Activated T-helper 1 cell treated with Interleukin-2 at 50 U/mL for 16 hours (primary cell): ENCODE measurements at places on chromosomes 1 and 21.

GRCh38 chr21:44360159-44360558 lies 6.7 kb downstream of the TRPM2 start:
- no peak for DNase-seq

- DNase-seq: no peak
Measured at GRCh38 chr1:180278596-180279395, 48.7 kb downstream of the LHX4 start.

- no peak for DNase-seq
Measured at GRCh38 chr1:19068639-19069276, 112.3 kb upstream of the IFFO2 start.

DNA sequence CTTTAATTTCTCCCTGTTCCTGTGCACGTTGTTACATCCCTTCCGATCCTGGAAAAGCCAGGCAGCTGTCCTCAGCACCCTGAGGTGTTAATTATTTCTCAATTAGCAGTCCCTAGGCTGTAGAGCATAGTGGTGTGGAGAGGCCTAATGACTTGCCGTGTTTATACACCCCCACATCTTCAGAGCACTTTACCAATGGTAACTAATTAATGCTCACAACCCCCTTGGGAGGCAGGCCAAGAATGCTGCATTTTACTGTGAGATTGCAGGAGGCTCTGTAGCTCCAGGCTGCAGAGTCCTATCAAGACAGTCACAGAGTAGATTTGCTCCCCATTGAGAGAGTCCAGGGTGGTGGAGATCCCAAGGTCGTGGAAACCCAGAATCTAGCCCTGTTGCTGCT lies 2.4 kb upstream of the PARS2 start:
- DNase-seq: no peak

- DNase-seq: no peak
Measured at GRCh38 chr1:197467881-197468280, 199.8 kb downstream of the CRB1 start.

DNA sequence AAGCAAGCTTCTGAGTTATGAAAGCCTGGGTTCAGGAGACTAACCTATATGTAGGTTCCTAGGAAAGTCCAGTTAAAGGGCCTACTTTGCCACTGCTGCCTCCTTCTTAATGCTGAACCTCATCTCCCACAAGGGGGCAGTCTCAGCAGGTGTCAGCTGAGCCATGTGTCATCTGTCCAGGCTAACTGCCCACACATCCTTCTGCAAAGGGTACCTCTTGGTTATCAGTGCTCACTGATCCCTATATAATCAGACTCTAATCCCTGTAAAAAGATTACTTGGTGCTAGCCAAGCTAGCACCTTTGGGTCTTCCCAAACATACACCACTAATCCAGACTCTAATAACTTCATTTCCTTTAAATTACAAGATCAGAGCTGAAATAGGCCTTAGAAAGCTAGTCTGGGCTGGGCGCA lies 9.0 kb downstream of the PRDX1 start:
- DNase-seq: peak; percentile 9

DNA sequence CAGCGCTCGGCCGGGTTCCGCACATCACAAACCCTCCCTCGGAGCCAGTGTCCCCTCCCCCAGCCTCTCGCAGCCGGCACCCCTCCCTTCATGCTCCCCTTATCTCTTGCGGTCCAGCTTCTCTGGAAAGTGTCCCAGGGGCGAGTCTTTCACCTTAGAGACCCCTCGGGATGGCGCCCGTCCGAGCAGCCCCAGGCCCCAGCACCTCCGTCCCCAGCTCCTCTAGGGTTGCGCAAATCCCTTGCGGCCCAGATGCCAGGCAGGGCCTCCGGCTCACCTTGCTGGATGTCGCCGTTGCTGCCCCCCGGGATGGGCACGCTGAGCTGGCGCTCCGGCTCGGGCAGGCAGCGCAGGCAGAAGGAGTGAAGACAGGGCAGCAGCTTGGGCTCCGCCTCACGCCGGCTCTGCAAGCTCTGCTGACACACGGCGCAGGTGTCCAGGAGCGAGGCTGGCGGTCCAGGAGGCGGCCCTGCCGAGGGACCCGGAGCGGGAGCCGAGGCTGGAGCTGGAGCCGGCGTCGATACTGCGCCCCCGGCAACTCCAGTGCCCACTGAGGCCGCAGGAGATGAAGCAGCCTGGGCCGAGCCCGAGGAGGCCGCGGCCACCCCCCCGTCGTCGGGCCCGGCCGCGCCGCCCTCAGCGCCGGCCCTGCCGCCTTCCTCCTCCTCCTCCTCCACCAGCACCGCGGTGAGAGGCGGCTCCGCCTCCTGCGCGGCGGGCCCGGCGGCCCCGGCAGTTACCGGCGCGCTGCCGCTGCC lies 550 bp downstream of the TRIM33 start:
- peak; percentile 11 for DNase-seq

GRCh38 chr1:173467426-173467825 lies 9.7 kb upstream of the PRDX6 start:
- no peak for DNase-seq

- no peak for DNase-seq
Measured at GRCh38 chr1:92447033-92447681, 39.6 kb downstream of the GFI1 start.

- DNase-seq: no peak
Measured at GRCh38 chr1:214506972-214507431, 44.4 kb downstream of the PTPN14 start.

DNA sequence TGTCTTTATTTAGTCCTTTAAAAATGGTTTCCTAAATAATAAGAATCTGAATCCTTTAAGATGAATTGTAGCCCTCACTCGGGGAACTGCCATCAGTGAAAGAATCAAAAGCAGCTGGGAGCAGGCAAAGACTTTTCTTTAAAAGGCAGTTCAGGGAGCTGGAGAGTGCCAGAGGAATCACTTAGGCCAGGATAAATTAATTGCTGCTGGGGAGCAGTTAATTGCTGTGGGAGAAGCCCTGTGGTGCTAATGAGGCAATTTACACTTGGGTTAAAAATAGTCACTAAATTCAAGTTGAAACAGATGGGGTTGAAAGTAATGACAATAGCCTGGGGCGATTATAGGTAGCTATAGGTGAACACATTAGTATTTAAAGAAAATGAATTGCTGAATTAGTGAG lies 38.7 kb upstream of the COL24A1 start:
- DNase-seq: no peak

- no peak for DNase-seq
Measured at GRCh38 chr1:113266788-113267187, 123.5 kb upstream of the MAGI3 start.

DNA sequence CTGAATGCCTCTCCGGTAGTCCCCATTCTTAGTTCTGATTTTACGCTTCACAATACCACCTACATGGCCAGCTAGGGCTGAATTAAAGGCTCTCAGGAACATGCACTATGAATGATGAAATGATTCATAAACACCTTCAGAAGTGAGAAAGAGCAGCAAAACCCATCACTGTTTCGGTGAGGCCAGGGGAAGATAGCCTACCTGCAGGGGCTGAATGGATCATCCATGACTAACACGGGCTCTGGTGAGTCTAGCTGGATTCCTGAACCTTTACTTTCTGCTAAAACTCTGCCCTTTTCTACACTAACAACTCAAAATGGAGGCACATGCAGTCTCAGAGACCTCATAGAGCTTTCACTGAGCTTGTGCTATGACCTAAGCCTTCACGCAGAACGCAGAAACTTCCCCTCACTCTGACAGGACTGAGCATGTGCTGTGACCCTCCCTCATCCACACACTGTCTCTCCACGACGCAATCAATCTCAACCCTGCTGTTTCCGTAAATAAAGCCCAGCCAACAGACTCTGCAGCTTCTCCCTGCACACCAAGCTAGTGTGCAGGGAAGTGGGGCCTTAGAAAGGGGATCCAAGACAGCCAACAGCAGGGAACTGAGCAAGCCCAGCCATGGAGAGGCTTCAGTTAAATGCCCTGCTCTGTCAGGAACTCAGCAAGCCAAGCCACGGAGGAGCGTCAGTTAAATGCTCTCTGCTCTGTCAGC lies 207.8 kb downstream of the SLC45A1 start:
- peak; percentile 41 for DNase-seq

DNA sequence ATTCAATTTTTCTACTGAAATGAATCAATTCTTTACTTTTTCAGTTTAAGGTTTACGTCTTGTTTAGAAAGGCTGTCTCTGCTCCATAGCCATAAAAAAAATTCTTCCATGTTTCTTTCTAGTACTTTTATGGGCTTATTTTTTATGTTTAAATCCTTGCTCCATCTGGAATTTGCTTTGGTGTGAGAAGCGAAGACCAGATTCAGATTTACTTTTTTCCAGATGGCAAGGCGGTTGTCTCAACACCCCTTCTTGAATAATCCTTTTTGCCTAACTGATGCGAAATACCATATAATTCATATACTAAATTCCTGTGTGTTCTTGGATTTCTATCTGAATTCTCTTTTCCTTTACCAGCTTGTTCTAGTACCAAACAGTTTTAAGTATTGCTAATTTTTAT lies 101.5 kb downstream of the C1orf94 start:
- DNase-seq: no peak

DNA sequence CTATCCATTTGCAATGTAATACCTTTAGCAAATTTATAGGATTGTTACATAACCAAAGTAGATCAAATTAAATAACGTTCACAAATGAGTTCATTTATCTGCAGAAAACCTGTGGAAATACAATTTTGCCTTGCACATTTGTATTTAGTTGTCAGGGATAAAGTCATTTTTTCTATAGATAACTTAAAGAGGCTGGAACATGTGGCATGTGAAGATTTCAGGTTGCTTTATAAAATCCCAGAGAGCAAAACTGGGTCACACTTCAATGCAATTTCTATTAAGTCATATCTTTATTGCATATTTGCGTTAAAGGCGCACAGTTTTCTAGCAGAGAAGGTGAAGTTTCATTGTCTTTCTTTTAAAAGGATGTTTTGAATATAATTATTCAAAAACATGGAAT lies 342.4 kb downstream of the USP25 start:
- DNase-seq: no peak

DNA sequence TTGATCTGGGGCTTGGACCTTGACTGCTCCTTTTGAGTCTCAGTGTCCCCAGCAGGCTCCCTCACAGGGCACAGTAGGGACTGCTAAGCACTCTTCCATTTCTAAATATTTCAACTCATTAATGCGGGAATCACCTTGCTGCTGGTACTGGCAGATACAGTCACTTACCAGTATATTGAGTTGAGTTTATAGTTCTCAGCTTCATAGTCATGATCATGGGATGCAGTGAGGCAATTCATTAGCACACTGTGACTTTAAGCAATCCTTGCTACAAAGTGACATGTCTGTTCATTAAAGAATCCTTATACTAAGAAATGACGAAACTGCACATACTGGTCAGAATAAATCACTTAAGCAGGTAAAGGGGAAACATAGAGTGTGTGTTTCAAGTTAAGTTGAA lies 240.8 kb downstream of the SPATA17 start:
- DNase-seq: no peak

DNA sequence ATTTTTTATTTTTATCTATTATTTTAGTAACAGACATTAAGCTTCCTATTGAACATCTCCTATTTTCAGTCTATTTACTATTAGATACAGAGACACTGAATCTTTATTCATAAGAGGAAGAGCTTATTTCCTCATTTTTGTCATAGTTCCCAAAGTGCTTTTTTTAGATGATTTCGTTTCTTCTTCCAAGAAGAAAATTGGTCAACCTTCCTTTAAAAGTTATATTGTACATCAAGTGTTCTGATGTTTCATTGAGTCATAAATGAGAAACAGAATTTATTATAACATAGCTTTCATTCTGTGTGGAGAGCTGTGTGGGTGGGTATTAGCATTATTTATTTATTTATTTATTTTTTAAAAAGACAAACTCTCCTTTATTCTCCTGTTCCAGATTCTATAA lies 50.6 kb upstream of the BACH1 start:
- DNase-seq: no peak

DNA sequence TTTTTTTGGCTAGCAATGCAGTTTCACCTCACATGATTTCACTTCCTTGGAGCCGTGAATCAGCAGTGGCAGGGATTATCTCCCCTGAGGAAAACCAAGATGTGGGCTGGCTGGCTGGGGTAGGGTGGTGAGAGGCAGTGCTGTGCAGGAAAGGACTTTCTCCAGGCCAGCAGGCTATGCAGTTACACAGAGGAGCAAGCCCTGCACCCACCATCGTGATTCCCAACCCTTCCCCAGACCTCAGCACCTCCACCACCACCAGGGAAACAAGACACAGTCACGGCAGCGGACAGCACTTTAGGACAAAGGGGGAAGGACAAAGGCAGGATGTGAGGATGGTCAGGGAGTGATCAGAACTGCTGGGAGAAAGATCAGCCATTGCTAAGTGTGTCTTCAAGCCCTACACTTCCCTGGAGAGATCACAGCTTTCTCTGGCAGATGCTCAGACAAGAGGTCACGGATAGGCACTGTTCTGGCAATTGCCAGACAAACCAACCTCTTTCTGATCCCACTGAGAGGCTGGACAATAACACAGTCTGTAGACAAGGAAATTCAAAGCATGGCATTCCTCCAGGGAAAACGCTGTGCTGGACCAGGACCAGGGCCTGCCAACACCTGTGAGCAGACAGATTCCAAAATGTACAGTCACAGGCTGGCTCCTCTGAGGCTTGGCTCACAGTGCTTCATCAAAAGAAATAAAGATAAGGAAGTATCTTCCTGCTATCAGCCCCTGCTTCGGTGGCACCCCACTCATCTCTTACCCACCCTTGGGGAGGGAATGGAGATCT lies 509.4 kb downstream of the SMYD3 start:
- DNase-seq: no peak

DNA sequence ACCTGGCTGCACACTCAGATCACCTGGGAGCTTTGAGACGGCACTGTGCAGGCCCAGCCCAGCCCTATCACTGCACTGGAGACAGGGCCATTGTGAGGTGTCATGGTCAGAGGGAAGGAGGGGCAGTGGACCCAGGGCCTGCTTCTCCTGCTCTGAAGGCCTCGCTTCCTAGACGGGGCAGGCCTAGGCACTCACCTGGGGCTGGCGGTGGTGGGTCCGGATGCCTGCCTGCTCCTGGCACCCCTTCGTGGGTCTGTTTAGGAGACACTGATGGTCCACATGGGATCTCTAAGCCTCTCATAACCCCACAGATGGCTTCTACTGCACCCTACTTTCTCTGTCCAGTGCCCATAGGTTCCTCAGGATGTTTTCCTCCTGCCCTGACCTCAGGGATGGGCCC lies 230.9 kb downstream of the MATN1 start:
- DNase-seq: no peak

DNA sequence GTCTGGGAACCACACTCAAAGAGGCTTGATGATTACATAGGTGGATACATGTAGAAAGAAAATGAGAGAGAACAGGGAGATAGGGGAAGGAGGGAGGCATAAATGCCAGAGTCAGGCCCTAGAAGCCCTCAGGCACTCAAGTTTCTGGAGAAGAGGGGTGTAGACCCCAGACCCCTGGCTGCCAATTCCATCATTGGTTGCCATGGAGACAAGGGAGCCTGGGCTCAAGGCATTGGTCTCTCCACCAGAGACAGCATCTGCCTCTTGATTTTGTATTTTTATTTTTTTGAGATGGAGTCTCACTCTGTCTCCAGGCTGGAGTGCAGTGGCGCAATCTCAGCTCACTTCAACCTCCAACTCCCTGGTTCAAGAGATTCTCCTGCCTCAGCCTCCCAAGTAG lies 114.3 kb upstream of the GRIK3 start:
- DNase-seq: no peak

DNA sequence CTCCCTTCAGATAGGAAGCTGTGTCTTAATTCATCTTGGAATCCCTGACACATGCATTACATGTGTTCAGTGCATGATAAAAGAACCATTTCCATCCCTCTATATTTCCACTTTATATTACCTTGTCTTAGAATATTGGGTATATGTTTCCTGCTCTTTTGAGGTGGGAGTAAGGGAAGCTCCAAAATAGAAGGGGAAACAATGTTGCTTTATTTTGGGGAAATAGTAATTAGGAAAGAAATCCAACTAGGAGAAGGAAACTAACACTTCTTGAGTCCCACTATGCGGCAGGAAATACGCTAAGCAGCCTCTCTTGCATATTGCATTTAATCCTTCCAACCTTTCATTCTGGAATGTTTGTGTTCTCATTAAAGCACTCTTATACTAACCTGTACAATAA lies 89.4 kb upstream of the VAV3 start:
- no peak for DNase-seq
